NCI-H748 treated with DMSO at 0.1 percent for 48 hours (cell line): ENCODE measurements at places on chromosomes 5 and 9.

GRCh38 chr9:10059044-10059443 lies 553.8 kb downstream of the PTPRD start:
- no peak for DNase-seq

- DNase-seq, result no peak
Observed at GRCh38 chr5:153584960-153585359, 94.5 kb downstream of the GRIA1 start.

DNA sequence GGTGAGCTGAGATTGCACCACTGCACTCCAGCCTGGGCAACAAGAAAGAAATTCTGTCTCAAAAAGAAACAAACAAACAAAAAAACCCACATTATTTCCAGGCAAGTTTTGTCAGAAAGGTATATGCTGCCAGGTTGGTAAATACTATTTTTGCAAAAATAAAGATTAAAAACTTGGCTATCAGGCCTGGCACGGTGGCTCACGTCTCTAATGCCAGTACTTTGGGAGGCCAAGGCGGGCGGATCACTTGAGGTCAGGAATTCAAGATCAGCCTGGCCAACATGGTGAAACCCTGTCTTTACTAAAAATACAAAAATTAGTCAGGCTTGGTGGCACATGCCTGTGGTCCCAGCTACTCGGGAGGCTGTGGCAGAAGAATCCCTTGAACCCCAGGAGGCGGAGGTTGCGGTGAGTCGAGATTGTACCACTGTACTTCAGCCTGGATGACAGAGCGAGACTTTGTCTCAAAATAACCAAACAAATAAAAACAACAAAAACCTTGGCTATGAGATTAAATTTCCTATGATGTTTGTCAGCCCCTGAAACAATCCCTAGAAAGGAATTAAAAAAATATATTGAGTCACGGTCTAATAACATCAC lies 22.7 kb downstream of the AGXT2 start:
- no peak for DNase-seq

DNA sequence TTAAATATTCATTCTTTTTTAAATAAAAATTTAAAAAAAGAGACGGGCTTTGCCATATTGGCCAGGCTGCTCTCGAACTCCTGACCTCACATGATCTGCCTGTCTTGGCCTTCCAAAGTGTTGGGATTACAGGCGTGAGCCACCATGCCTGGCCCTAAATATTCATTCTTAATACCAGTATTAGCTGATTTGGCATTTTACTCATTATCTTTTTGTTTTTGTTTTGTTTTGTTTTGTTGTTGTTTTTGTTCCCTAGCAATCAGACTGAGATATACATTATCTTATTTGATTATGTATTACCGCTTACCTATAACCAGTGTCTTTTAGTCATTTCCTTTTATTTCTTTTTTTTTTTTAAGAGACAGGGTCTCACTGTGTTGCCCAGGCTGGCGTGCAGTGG lies 37.9 kb downstream of the RNF44 start:
- DNase-seq, result no peak

GRCh38 chr9:3865141-3865772 lies 339.5 kb upstream of the RFX3 start:
- DNase-seq, result no peak

DNA sequence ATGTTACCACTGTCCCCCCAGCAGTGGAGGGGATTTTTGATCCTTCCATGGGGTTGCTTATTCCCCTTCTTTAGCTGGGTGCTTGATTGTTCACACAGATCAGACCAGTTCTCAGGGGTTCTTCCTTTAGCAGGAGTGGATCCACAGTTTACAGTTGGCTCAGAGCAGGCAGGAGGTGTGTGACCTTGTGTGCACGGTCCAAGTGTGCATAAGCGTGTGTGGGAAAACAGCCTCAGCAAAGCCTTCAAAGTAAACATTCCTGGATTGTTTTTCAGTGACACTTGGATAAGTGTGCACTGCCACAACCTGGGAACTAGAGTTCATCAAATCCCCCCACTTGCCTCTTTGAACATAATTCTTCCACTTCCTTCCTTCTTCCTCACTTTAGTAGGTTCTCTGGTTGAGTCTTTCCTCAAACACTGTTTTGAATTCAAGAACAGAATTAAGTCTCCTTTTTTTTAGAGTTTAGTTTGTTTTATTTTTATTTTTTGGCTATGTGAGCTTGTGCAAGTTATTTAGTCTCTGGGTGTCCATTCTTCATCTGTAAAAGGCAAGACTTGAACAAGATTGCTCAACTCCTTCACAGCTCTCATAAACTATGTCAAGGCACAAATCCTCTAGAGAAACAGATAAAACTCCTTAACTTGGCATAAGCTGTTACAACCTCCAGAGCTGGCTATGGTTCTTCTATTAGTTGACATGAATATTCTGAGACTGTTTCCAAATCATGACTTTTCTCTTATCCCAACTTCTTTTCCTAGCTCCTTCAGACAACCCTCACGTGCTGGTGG lies 78.0 kb downstream of the OSMR start:
- no peak for DNase-seq

DNA sequence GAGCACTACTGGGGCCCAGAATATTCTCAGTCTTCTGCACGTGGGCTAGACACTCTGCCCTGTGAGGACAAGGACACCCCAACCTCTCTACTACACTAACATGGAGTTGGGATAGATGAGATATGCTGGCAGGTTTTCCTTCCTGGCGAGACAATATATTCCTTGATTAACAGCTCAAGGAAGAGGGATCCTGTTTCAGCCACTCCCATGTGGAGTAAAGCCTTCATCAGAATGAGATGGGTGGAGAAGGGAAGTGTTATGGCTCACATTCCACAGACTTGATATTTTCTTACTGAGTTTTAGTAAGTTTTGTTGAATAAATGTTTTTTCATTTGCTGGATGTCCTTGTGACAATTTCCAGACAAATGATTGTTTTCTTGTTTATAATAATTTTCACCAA lies 1187.6 kb downstream of the CDH12 start:
- DNase-seq, result no peak
